T-helper 2 cell (primary cell): ENCODE measurements at places on chromosomes 5 and 9.

GRCh38 chr5:77844373-77844622, 68.2 kb upstream of the TBCA start:
- no peak for DNase-seq

GRCh38 chr5:168608386-168608785, 29.2 kb upstream of the PANK3 start:
- no peak for DNase-seq

DNA sequence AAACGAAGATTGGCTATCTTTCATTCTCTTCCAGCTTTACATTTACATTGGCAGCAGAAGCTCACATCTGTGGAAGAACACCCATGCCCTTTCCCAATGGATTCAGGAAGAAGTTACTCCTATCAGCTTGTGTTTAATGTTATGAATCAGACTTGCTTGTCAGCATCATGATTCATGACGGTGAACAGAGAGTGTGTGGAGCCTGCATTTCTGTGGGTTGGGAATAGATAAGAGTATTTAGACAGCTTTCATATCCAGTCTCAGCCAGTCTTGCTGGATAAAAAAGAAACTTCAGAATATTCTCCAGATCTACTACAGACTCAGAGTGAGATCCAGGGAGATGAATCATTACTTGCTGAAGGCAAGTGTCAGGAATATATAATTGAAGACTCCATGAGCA, 812.9 kb upstream of the ZNF608 start:
- no peak for DNase-seq

GRCh38 chr5:38709678-38710306, 136.0 kb upstream of the OSMR start:
- DNase-seq = no peak

DNA sequence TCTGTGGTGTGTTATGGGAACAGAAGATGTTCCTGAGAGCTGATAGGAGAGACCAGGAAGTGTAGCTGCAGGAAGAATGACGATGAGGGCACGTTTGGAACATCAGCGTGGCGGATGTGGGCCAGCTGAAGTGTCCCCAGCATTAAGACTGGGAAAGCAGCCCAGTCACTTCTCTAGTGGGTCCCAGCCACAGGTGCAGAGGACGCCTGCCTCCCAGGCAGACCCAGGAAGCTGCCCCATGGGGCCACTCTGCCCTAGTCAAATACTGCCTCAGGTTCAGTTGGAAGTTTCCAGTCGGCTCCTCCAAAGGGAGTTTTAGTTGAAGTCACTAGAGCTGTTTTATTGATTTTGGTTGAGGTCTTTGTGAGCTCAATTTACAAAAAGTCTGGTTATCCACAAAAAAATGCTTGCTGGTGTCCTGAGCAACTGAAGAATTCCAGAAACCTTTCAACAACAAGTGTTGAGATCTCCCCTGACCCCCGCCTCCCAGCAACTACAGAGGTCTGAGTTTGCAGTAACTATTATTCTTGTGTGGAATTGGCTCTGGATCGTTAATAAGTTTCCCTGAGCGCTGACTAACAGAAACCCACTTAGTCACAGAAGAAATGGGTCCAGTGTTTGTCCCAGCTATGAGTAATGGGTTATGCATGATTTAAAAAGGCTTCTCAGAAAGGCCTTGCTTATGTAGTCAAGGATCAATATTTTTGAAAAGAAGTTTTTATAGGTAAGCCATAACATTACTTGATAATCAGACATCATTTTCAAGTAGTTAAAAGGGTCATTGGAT, 294.1 kb downstream of the FANCC start:
- DNase-seq = no peak

GRCh38 chr5:147460380-147460779, 49.5 kb downstream of the DPYSL3 start:
- DNase-seq = no peak

DNA sequence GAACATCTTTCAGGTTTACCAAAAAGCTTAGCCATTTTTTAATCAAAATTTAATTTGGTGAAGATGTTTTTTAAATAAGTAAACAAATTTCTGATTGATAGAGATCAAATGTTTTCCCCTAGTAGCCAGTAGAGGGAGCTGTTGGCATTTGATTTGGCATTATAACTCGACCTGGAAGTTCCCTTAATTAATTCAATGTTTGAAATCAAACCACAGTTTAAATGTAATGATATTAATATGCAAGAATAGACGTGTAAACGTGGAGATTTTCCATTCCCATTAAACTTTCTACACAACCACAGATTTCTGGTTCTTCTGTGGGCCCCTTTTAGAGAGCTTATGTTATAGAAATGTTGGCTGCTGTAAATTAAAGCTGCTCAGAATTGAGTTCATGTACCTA, 148.1 kb upstream of the MPDZ start:
- no peak for DNase-seq

GRCh38 chr9:27627188-27627564, 53.9 kb upstream of the C9orf72 start:
- DNase-seq = no peak

DNA sequence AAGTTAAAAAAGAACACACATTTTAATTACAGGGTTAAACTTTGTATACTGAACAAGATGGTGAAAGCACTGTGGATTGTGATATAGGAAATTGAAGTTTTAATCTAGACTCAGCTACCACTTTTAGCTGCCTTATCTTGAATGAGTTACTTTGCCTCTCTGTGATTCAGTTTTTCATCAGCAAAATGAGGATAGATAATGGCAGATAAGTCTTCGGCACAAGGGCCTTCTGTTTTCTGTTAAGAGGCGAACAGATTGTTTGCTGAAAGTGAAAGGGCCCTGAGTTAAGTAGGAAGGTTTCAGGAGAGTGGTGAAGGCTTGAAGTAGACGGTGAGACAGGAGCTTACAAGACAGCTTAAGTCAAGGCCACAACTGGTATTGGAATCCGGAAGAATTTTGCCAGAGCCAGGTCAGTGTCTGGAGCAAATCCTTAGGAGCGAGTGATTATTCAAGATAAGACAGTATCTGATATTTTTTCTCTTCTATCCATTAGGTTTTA, 7.8 kb downstream of the RARS1 start:
- DNase-seq = no peak

- DNase-seq = no peak
Measured at GRCh38 chr5:177372910-177373309, 11.3 kb upstream of the SLC34A1 start.

- DNase-seq = no peak
Measured at GRCh38 chr5:103340717-103341388, 82.3 kb downstream of the MACIR start.
